ENCODE measurements at places on chromosomes 7 and 10.

- DNase-seq, result no peak
Measured at GRCh38 chr7:94059746-94060145, 55.6 kb upstream of the BET1 start.

DNA sequence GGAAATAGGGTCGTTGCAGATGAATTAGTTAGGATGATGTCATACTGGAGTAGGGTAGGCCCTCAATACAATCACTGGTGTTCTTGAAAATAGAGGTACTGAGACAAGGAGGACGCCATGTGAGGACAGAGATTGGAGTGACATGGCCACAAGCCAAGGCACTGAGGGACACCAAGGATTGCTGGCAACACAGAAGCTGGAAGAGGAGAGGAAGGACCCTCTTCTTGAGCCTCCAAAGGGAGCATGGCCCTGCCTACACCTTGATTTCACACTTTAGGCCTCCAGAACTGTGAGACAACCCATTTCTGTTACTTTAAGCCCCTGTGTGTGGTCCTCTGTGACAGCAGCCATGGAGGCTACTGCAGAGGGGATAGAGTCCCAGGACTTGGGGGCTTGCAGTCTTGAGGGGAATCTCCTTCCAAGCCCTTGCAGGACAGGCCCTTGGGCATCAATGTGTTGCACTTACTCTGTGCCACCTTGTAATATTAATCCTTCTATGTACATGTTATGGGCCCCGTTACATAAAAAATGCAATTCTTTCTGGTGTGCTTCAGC, 3.7 kb upstream of the AOC1 start:
- no peak for DNase-seq

GRCh38 chr10:70656489-70656888, 15.8 kb upstream of the ADAMTS14 start:
- no peak for DNase-seq

DNA sequence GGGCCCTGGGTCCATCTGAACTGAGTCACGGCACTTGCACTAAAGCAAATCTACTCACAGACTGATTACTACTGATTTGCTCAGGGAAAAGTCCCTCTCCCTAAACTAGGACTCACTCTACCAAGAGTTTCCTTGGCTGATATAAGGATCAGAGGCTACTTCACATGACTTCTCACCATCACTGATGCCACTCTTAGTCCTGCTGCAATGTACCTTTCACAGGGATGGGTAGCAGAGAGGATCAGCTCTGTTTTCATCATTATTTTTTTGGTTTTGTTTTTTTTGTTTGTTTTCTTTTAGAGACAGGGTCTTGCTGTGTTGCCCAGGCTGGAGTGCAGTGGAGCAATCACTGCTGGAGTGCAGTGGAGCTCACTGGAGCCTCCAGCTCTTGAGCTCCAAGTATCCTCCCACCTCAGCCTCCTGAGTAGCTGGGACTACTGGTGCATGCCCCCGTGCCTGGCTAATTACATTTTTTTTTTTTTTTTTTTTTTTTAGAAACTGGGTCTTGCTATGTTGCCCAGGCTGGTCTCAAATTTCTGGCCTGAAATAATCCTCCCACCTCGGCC, 200.6 kb downstream of the JCAD start:
- no peak for DNase-seq

- DNase-seq, result no peak
Measured at GRCh38 chr10:22643116-22643515, 71.3 kb downstream of the PIP4K2A start.

DNA sequence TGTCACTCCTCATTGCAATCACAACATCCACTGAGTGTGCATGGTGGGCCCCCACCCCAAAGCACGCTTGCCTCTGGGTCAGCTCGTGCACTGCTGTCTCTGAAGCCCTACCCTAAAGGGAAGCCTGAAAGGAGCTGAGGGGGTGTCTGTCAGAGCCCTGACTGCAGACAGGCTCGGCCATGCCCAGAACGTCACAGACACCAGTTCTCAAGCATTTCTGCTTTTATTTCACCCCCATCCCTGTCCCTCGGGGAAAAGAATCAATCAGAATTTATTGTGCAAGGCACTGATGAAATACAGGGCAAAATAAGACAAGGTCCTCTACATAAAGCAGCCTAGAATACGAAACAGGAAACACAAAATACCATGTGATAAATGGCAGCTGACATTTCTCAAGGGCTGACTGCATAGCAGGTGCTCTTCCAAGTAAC, 231.8 kb downstream of the WDR37 start:
- no peak for DNase-seq

DNA sequence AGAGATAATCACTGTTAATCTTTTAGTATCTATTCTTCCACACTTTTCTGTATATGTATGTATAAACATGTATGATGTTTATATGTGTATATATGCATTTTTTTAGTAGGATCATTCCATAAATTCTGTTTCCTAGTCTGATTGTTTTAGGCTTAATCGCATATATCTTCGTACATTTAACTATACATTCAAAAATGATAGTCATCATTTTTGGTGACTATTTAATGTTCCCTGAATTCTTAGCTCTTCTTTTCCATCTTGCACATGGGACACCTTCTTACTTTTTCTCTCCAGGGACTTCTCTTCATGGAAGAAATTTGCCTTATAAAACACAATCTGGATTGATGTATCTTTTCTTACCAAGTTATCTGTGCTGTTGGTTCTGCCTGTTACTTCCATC, 42.1 kb downstream of the ZNF277 start:
- no peak for DNase-seq

- DNase-seq, result no peak
Measured at GRCh38 chr7:103394566-103394965, 47.1 kb downstream of the PSMC2 start.

GRCh38 chr7:88224601-88225275, 4.9 kb upstream of the SRI start:
- DNase-seq, result no peak

- no peak for DNase-seq
Measured at GRCh38 chr7:108653526-108653925, 83.9 kb downstream of the DNAJB9 start.

GRCh38 chr10:62893036-62893435, 76.9 kb upstream of the EGR2 start:
- DNase-seq, result no peak

All from activated naive CD4-positive, alpha-beta T cell (primary cell).